Muscle of arm (tissue), 14 donors: ENCODE measurements at places on chromosomes 5 and 9. TPM values are rescaled to one million over a fixed set of nuclear protein-coding genes. Genes with fewer than 3 reads are reported as not detected.

Gene FLT4
- polyA plus RNA-seq = 18.7 TPM

Gene NKD2
- 1.7 TPM for polyA plus RNA-seq

Gene ELL2
- 3.0 TPM for polyA plus RNA-seq

Gene IFNA13
- not detected for polyA plus RNA-seq

GRCh38 chr5:178143246-178143645 is 10.4 kb downstream of the NHP2 start:
- no peak for DNase-seq

- DNase-seq = no peak
These were observed 10.7 kb upstream of the SUB1 start for GRCh38 chr5:32574540-32575175.

GRCh38 chr5:131630963-131631350 is 4.1 kb downstream of the RAPGEF6 start:
- DNase-seq = no peak

GRCh38 chr5:89451263-89451662 is 568.3 kb upstream of the MEF2C start:
- DNase-seq = no peak

DNA sequence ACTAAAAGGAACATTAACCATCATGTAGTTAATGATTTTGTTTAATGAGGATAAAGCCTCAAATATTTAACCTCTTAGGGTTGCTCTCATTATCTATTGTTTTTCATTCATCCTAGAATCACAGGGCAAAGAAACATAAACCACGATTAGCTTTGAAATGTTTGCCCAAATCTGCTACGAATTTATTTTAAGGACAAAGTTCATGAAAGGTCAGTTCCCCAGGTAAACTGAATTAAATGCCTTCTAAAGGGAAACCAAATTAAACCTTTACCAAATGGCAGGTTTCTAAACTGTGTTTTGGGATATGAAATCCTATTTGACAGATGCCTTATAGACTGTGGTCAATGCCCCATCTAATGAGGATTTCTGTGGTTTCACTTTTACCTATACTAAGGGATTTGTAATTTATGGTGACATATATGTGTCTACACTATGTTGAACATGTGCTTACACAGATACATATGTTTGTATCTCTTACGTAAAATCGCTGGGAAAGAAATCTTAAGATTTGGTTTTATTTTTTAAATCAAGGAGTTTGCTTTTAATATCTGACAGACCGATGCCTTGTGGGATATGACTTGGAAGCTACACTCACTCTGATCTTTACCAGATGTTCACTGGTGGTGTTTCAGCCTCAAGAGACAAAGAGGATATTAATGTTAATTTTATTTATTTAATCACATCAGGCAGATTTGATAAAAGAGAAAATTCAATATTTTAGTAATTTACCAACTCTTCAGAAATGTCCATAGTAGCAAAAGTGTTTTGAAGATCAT is 188.4 kb downstream of the GLIS3 start:
- no peak for DNase-seq

- DNase-seq = no peak
These were observed 28.2 kb downstream of the CNOT6 start for GRCh38 chr5:180522330-180522729.

DNA sequence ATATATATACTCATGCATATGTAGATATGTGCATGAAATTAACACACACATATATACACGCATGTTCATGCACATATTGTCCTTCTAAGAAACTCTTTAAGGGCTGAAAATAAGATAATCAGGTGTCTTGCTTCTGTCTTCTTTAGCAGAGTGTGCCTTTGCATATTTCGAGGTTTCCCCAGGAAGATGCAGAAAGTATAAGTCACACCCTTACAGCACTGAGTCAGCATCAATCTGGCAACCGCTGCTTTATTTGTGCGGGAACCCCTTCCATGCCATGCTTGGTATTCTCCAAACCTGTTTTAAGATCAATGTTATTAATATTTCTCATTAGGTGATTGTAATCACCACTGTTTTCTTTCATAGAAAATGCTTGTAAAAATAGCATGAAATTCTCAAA is 557.9 kb downstream of the CAAP1 start:
- no peak for DNase-seq

GRCh38 chr5:126280846-126281245 is 142.4 kb upstream of the GRAMD2B start:
- DNase-seq = no peak

- no peak for DNase-seq
These were observed 663.6 kb upstream of the RIOK2 start for GRCh38 chr5:97846643-97847042.

DNA sequence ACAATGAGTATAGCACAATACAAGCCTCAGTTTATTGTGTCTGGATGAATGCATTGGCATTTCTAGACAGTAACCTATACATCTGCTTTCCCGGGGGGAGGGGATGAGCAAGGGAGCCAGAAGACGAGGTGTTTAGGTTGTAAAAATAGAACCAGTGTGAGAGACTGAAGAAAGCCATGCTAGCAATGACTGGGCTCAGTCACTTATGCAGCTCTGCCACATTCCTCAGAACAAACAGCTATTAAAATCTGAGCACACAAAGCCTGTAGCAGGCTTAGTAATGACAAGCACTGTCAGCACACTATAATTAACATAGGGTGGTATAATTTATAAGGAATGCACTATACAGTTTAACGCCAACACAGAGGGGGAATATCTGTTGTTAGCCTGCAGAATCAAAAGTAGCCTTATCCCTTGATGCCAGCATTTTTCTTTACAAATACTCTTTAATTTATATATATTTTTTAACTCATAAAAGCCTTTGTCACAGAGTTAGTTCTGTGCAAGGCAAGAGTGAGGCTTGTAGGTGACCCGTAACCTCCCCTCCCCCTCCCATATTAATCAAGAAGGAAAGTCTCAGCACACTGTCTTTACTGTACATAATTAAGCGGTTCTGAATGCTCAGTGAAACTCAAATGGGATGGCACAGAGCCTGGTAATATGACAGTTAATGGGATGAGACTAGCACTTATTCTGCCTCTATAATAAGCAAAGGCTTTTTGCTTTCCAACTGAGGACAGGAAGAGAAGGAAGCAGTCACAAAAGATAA is 295.4 kb downstream of the CSNK1G3 start:
- no peak for DNase-seq
